ENCODE measurements at places on chromosomes 1 and 21.

GRCh38 chr1:226954337-226954736 lies 14.2 kb downstream of the COQ8A start:
- DNase-seq = no peak

GRCh38 chr1:72439036-72439435 lies 156.7 kb upstream of the NEGR1 start:
- DNase-seq = no peak

GRCh38 chr1:197773856-197774255 lies 1.4 kb downstream of the DENND1B start:
- DNase-seq = no peak

GRCh38 chr1:143691400-143691891 lies 280.3 kb downstream of the FAM72C start:
- DNase-seq = no peak

- no peak for DNase-seq
Observed at GRCh38 chr1:199590708-199591107, 436.8 kb upstream of the NR5A2 start.

GRCh38 chr1:114278430-114278829 lies 124.8 kb upstream of the SYT6 start:
- DNase-seq = no peak

Measured in stimulated activated CD4-positive, alpha-beta T cell treated with anti-CD3 and anti-CD28 coated beads, Interleukin-15, amount 100 ng/mL, for 1 hour (primary cell).